Stimulated activated CD4-positive, alpha-beta T cell treated with anti-CD3 and anti-CD28 coated beads, Interleukin-15, amount 100 ng/mL, for 48 hours (primary cell): ENCODE measurements at places on chromosomes 12 and 14.

DNA sequence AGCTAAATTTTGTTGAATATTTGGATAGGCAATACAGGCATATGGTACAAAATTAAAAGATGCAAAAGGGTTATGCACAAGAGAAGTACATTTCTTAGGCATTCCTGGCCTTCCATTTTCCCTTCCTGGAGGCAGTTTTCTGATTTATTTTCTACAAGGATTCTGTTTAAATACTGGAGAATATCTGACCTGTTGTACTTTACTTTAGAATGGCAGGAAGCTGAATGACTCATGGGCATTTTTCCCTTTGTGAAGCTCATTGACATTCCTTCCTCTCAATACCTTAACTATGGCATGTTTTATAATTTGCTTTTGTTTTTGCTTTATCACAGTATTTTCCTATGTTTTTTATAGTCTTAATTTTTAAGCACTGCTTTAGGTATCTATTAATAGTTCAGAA lies 62.7 kb downstream of the RCOR1 start:
- no peak for DNase-seq

GRCh38 chr12:120099738-120100137 lies 16.8 kb downstream of the RAB35 start:
- no peak for DNase-seq

GRCh38 chr14:64763801-64764621 lies 59.8 kb downstream of the PLEKHG3 start:
- no peak for DNase-seq

GRCh38 chr12:537772-538171 lies 78.0 kb downstream of the B4GALNT3 start:
- no peak for DNase-seq

GRCh38 chr14:36511981-36512584 lies 7.9 kb downstream of the NKX2-1 start:
- no peak for DNase-seq

GRCh38 chr12:2291182-2291832 lies 238.5 kb downstream of the CACNA1C start:
- DNase-seq: peak; percentile 5

- DNase-seq: no peak
Measured at GRCh38 chr12:122322501-122322900, 56.2 kb upstream of the VPS33A start.

DNA sequence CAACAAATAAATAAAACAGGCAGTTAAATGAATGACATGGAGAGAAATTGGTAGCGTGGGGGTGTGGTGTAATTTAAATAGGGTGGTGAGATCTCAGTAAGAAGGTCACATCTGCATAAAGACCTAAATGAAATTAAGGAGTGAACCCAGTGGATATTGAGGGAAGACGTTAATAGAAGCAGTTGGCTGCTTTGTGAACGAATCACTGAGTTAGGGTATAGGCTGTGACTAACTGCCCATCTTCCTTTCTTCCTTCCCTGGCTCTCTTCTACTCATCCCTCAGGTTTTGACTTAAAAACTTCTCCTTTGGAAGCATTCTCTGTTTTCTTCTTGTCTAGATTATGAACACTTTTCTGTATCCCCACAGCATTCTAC lies 64.7 kb downstream of the BTG1 start:
- no peak for DNase-seq

DNA sequence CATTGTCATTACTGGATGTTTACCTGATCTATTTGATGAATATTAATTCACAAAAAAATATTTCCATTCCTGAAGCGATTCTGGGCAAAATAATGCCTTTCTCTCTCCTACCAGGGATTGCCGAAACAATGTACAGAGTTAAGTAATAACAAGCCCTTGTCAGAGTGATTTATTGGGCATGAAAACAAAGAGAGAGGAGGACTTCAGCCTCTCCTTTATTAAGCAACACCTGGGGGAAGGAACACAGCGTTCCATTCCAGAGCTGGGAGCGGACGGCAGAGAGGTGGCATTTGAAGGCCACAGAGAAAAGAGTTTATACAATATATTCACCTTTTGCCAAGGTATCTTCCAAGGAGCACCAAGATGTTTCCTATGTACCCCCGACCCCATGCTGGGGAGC lies 165.8 kb downstream of the KSR2 start:
- DNase-seq: no peak

DNA sequence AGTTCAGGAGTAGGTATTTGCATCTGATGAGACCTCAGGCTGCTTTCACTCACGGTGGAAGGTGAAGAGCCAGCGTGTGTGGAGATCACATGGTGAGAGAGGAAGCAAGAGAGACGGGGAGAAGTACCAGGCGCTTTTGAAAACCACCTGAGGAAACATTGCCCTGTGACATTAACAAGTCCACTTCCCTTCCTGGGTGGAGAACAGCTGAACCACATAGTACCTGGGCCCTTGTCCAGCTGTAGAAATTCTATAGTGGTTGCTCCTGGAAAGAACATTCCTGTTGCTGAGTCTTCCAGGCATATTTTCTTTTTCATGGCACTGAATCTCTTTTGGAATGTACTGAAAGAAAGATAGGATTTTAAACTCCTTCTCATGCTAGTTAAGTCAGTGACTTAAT lies 87.3 kb upstream of the RIN3 start:
- no peak for DNase-seq

DNA sequence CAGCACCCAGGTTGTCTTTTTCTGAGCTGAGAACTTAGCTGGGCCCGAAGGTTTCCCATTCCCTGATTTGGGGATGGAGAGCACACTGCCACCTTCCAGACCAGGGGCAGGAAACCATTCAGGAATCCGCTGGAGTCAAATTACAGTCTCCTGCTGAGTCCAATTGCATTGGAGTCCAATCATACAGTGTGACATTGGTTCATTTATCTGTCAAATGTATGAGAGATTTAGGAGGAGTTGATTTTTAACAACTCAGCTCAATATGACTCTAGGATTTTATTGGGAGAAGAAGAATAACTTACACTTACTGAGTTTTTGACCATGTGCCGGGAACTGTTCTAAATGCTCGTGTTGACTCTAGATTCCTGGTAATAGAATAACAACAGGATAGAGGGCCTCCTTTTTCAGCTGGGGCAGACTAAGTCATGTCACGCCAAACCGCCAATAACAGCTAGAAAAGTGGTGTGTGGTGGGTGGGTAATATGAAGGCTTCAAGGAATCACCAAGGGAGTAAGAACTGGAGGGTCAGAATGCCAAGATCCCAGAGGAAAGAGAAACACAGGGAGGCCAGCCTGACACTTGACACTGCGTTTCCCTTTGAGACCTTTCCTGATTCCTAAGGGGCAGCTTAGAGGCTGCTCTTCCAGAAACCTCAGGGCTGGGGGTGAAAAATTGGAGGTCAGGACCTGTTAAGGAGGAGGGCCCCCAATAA lies 11.5 kb downstream of the SYNDIG1L start:
- no peak for DNase-seq

- no peak for DNase-seq
Measured at GRCh38 chr14:75851574-75851866, 130.3 kb downstream of the TGFB3 start.

GRCh38 chr12:47234576-47235141 lies 154.9 kb upstream of the AMIGO2 start:
- DNase-seq: no peak

- no peak for DNase-seq
Measured at GRCh38 chr12:5507401-5507935, 75.6 kb downstream of the NTF3 start.

DNA sequence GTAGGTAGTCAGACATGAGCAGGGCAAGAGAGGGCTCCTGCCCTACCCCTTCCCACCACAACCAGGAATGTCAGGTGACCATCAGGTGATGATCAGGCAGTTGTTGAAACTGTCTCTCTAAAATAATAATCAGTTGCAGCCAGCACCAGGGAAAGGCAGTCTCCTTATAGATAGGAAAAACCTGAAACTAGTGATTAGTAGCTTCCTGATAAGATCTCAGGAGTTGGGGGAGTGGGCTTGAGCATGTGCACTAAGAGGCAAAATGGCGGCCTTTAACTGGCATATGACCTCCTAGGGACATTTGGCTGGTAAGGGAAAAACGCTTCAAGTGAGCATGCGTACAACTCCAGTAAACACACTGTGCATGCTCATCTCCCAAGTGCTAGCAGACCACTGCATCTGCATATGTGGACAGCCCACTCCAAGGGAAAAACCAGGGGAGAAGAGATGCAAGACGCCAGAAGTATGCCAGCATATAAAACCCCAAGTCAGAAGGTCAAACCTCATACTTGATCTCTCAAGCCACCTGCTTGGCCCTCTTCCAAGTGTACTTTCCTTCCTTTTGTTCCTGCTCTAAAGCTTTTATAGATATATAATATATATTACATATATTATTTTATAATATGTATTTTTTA lies 37.1 kb downstream of the TGFB3 start:
- DNase-seq: no peak

GRCh38 chr12:2627835-2628191 lies 167.0 kb upstream of the FKBP4 start:
- no peak for DNase-seq
